ENCODE measurements at places on chromosomes 5 and 9.

GRCh38 chr9:69949396-69949795, 94.3 kb upstream of the MAMDC2 start:
- DNase-seq = no peak

- DNase-seq = no peak
Observed at GRCh38 chr5:103458497-103459040, 104.0 kb downstream of the NUDT12 start.

GRCh38 chr5:67510204-67510603, 313.6 kb upstream of the CD180 start:
- no peak for DNase-seq

DNA sequence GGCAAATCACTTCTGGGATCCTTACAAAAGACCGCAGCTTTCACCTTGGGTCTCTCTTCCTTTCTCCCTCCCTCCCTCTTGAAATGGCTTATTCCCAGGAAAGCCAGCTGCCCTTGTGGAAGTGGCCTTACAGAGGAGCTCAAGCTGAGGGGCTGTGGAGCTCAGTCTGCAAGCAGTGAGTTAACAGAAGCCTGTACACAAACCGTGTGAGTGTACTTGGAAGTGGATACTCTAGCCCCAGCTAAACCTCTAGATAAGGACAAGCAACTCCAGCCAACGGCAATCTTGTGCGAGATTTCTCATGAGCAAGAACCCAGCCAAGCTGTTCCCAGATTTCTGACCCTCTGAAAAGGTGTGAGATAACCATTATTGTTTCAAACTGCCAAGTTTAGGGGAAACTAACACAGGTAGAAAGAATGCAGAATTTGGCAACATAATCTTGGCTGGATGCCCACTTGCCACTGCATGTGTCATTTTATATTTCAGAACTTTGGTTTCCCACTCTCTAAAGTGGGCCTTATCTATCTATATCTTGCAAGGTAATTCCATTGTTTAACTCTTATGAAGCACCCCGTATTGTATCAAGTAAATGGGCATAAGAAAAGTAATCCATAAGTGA, 85.6 kb downstream of the CDH18 start:
- no peak for DNase-seq

DNA sequence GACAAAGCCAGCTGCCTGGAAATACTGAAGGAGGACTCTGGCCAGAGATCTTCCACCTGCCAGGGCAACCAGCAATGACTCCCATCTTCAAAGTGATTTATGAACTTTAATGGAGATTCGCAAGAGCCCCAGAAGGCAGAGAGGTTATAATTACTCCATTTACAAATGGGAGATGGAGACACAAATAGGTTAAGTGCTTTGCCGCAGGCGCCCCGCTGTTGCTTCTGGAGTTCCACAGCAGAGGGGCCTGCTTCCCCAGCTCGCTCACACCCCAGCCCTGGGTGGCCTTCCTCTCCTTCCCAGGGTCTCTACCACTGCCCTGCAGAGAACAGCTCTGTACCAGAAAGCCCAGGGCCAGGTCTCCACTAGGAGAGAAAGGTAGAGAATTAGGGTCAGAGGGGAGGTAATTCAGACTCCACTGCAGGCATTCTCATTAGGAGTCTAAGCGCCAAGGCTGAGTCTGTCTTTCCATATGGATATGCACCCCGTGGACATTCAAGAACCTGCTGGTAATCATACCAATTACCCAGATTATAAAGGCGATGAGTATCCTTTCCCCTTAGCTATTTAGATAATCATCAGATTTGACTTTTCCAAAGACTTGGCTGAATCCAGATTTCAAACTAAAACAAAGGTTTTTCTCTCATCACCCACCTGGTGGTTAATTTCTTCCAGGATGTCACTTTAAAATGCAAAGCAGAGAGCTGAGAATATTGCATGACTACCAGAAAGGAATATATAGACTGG, 157.6 kb upstream of the TUT7 start:
- DNase-seq = no peak

DNA sequence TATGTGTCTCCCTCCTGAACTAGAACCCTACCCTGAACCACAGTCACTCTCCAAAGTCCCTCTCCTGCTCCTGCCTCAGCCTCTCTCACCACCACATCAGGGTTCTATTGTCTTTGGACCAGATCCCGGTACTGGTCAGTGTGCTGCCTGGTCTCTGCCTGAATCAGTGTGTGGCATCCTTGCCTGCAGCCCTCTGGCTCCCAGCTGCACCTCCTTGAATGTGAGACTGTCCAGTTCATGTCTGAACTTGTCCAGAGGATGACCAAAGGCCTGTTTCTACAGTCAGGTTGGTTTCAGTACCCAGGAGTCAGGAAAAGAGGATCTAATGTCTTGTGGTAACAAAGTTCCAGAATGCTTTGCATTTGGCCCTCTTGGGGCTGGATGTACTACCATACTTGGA, 76.8 kb upstream of the RANBP3L start:
- no peak for DNase-seq

GRCh38 chr9:138003485-138004190, 126.1 kb downstream of the CACNA1B start:
- no peak for DNase-seq

- no peak for DNase-seq
Observed at GRCh38 chr5:39132792-39133191, 58.6 kb upstream of the RICTOR start.

DNA sequence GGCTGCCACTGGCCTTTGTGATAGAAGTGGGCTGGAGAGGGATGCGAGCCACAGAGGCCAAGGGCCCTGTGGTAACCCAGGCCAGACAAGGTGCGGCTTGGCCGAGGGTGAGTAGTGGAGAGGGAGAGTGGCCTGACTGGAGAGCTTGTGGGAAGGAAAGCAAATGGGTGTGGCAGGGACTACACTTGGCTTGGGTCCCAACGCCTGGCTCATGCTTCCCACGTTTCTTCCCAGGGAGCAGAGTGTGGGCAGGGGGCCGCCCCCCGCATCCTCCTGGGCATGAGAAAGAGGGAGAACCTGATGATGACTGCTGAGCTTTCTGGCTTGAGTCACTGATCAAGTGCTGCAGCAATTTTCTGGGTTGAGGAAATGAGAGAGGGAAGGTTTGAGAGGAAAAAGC, 95.7 kb downstream of the ANKH start:
- DNase-seq = no peak

GRCh38 chr5:73420666-73421065, 27.9 kb downstream of the FOXD1 start:
- DNase-seq = no peak

- no peak for DNase-seq
Observed at GRCh38 chr5:43642428-43642827, 39.4 kb downstream of the NNT start.

GRCh38 chr5:84273517-84273883, 111.2 kb downstream of the EDIL3 start:
- no peak for DNase-seq

DNA sequence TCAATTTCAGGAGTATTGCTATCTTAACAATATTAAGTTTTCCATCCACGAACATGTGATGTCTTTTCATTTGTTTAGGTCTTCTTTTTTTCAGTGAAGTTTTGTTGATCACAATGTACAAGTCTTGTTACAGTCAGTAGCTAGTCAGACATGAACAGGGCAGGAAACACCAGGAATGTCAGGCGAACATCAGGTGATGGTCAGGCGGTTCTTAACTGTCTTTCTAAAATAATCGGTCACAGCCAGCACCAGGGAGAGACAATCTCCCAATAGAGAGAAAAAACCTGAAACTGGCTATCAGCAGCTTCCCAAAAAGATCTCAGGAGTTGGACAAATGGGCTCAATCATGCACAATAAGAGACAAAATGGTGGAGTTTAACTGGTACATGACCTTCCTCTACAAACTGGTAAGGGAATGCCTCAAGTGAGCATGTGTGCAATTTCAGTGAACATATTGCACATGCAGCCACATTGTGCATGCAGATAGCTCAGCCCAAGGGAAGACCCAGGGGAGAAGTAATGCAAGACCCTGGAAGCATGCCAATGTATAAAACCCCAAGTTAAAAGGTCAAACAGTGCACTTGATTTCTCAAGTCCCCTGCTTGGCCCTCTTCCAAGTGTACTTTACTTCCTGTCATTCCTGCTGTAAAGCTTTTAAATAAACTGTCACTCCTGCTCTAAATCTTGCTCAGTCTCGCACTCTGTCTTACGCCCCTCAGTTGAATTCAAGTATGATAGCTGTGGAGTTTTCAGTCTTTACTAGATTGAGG, 176.1 kb upstream of the RASEF start:
- peak; percentile 4 for DNase-seq

GRCh38 chr5:17115855-17116254, 101.6 kb upstream of the BASP1 start:
- DNase-seq = no peak

- DNase-seq = no peak
Observed at GRCh38 chr9:137604345-137605086, 970 bp upstream of the ARRDC1 start.

GRCh38 chr5:151707567-151707966, 20.9 kb upstream of the SPARC start:
- no peak for DNase-seq

DNA sequence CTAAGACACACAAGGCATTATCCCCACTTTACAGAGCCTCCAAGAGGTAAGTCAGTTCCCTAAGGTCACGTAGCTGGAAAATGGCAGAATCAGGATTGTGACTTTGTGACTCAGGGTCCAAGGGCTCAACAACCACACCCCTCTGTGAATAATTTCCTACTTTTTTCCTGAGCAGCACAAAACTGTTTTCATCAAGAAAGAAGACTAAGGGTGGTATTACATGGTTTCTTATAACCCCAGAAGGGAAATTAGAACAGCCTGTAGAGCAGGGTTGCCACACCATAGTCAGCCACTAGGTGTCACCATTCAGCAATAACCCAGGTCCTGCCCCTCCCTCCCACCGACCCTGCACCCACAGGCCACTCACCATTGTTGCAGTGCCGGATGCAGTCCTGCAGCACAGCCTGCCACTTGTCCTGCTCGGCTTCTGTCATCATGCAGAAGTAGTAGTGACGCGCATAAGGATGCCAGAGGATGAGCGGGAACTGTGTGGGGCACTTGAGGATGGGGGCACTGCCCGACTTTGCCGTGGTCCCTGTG, 72.1 kb downstream of the LRSAM1 start:
- peak; percentile 22 for DNase-seq

GRCh38 chr9:69460012-69460411, 135.0 kb downstream of the ENTREP1 start:
- no peak for DNase-seq

- no peak for DNase-seq
Observed at GRCh38 chr5:98414938-98415337, 358.5 kb upstream of the RGMB start.

GRCh38 chr9:76352026-76352620, 42.1 kb downstream of the RFK start:
- no peak for DNase-seq

DNA sequence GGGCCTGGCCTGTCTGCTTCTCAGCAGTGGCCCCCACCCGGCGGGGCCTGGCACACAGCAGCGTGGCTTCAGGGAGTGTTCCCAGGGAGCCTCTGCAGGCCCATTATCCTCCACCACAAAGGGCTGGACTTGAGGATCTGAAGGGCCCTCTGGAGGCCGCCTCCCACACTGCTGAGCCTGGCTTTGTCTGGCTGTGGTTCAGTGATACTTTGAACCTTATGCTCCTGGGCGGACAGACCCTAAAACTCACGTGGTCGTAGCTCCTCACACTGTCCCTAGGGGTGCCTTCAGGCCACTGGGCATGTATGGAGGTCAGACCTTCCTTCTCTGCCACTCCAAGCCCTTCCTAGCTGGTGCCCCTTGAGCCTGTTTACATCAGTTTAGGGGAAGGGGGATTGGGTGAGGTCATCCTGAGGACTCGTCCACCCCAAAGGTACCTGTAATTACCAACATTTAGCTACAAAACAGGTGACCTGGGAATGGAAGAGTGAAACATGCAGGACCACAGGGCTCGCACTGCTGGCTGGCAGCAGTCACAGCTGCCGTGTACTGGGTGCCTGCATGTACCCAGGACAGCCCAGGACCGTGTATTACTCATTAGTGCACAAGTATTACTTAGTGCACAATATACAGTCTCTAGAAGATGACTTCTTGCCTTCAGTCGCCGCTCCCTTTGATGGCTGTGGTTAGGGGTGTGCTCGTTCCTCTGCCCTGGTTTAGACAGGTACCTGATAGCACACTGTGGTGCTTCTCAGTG, 8.5 kb downstream of the GRHPR start:
- DNase-seq = no peak

DNA sequence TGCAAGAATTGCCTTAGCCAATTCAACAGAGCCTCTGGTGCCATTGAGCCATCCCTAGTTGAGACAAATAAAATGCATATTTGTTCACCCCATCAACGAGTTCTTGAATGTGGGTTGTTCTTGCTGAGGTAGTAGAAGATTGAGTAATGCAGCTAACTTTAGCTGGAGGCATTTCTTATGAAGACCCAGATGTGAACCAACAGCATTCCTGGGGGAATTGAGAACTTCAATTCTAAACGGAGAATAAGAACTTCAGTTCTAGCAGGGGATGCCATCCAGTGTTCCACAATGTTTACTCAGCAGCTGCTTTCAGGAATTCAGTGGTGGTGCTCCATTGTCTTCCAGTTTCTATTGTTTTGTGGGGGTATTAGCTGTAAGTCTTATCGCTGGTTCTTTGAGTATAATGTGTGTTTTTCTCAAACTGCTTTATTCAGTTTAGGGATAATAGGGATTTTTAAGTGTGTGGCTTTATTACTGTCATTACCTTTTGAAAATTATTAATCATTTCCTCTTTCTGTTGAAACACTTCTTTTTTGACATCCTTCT, 1968.2 kb upstream of the NUDT12 start:
- DNase-seq = no peak

- no peak for DNase-seq
Observed at GRCh38 chr9:214648-215493, at the start of gene DOCK8. Gene DOCK8, plus strand, starts transcription at chr9:214865. Its CDS starts 112 bp downstream, at chr9:214977.

DNA sequence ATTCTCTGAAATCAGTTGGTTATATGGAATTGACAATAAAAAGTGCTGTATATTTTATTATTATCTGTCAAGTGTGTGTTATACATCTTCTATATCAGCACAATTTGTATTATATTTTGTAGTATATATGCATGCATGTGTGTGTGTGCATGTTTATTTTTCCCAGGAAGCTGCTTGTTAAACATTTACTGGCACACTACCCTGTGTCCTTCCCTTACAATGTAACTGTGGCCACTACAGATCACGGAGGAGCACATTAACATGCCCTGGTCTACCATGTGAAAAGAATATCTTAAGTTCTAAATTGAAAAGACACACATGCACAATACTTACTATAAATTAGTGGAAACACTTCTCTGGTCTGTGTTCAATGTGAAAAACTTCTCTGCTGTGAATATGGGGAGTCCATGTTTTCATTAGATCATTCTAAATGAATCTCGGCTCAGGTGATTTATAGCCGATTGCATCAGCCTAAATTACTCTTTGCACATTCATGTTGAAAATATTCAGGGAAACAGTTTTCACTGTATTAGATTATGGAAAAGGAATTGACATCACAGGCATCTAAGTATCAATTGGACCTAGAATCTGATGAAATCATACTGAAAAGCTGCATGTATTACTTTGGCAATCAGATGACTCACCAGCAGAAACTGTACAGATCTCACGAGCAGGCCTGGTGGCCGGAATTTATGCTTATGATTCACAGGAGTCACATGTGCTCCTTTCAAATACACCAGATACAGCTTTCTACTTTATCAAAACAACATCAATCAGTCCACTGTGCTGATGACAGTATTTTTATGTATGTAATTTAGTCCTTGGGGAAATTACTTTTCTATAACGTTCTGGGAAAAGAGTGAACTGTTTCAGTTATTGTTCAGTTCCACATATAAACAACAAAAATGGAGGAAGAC, 39.4 kb downstream of the LURAP1L start:
- no peak for DNase-seq

All from Jurkat, Clone E6-1 (cell line).